ENCODE measurements at places on chromosomes 11 and 22. TPM values are rescaled to one million over a fixed set of nuclear protein-coding genes. Genes with fewer than 3 reads are reported as not detected.

The OR6T1 gene
- not detected for total RNA-seq

The TEX12 gene
- total RNA-seq, result 0.62 TPM

The TYR gene
- total RNA-seq, result not detected

The NDUFA6 gene
- total RNA-seq, result 90.0 TPM

The ETS1 gene
- total RNA-seq, result 1.6 TPM

DNA sequence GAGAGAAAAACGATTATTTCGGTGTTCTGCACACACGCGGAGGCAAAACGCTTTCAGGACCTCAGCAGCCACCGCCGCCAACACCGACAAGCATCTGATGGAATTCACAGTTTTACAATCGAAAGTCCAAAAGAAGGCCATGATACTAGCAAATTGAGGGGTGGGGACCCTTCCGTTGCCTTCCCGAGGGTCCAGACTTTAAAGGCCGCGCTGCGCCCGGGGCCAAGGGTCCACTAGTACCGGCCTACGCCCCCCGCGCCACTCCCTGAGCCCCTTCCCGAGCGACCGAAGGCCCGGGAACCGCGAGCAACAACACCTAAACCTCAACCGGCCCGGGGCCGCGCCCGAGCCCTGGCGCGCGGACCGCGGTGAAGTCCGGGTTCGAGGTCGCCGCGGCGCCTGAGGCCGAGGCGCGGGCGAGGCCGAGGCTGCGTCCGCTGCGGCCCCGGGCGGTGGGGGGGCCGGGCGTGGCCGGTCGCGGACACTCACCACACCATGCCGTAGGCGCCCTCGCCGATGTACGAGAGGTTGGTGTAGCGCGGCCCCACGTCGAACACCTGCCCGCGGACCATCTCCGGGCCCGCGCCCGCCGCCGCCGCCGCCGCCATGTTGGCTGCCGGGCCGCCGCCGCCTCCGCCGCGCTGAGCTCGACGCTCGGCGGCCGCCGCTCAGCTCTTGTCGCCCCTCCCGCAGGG lies 465 bp downstream of the MAPK1 start:
- peak overlapping the region; percentile 55 for H3K4me3 ChIP-seq
- DNase-seq, result peak; percentile 87
- H3K27ac ChIP-seq, result peak overlapping the region; percentile 81
- H3K36me3 ChIP-seq, result peaks cover 29% of the 10 kb centered on the region

GRCh38 chr11:59724066-59724465 lies 10.4 kb upstream of the OR10V1 start:
- no peaks in the 10 kb centered on the region for H3K36me3 ChIP-seq
- no peaks in the 10 kb centered on the region for H3K27me3 ChIP-seq
- no peaks in the 10 kb centered on the region for H3K4me1 ChIP-seq
- H3K4me3 ChIP-seq, result no peak overlapping the region
- no peak overlapping the region for H3K27ac ChIP-seq
- no peak for DNase-seq

DNA sequence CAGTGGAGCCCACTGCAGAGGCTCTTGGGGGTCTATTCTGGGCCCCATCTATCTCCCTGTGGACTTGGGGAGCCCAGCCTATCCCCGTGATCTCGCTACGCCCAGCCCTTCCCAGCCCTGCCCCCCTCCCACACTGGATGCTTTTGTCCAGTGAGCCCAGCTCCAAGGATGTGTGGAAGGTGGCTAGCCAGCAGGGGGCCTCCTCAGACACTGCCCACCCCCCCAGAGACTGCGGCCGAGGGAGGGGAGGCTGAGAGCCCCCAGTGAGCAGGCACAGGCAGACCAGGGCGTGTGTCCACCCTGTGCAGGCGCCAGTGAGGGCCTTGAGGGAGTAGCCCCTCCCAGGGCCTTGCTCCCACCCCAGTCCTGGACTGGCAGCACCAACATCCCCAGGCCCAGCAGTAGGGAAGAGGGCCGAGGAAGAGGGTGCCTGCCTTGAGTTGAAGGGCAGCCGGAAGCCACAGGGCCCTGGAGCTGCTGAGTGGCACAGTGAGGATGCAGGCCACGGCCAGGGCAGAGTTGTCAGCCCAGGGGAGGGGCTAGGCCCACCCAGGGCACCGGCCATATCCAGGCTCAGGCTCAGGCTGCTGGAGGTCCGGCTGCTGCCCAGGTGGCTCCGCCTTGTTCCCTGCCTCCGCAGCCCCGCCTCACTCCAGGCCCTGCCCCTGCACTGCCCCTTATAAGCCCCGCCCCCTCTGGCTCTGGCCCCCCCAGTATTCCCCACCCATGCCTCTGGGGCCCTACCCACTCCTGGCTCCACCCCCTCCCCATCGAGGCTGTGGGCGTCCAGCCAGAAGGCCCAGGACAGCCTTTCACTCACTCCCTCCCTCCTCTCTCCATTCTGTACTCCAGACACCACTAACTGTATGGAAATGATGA lies 28.0 kb downstream of the MOB2 start:
- no peak overlapping the region for H3K27ac ChIP-seq
- peak; percentile 89 for DNase-seq
- H3K4me1 ChIP-seq, result peaks cover 76% of the 10 kb centered on the region

- H3K4me3 ChIP-seq, result no peak overlapping the region
- H3K4me1 ChIP-seq, result peaks cover 20% of the 10 kb centered on the region
- peaks cover 22% of the 10 kb centered on the region for H3K36me3 ChIP-seq
- DNase-seq, result no peak
- H3K27ac ChIP-seq, result no peak overlapping the region
Observed at GRCh38 chr11:118614511-118614910, 7.1 kb downstream of the PHLDB1 start.

GRCh38 chr11:111011275-111011594 lies 234.3 kb upstream of the POU2AF2 start:
- no peak overlapping the region for H3K4me3 ChIP-seq
- H3K4me1 ChIP-seq, result no peaks in the 10 kb centered on the region
- H3K27ac ChIP-seq, result no peak overlapping the region
- no peaks in the 10 kb centered on the region for H3K27me3 ChIP-seq
- DNase-seq, result no peak

DNA sequence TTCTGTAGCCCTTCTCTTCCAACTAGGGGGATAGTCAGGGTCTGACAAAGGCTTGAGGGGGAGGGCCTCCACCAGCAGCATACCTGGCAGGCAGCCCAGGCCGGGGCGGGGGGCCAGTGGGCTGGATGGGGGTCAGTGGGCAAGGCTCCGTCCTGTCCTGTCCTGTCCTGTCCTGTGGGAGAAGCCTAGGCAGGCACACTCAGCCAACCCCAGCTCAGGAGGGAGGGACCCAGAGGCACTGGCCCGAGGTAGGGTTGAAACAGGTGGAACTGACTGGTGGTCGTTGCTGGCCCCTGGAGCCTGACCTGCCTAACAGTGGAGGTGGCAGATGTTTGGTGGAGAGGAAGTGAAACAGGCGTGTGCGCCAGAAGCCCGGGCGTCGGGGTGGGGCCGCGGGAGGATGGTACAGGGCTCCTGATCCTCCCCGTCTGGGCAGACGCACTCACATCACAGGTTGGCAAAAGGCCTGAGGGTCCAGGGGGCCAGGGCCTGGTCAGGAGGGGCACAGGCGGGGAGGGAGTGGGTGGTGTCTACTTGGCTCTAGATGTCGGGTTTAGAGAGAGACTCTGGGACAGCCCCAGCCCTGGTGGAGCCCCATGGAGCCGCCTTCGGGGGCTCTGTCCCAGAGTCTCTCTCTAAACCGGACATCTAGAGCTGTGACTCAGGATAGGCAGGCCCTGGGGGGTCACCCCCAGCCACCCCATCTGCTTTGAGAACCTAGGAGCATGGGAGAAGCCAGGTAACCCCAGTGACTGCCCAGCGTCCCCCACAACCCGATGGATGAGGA lies 32.5 kb upstream of the GRAMD4 start:
- no peak for DNase-seq
- peaks cover 69% of the 10 kb centered on the region for H3K4me1 ChIP-seq
- peaks cover 5% of the 10 kb centered on the region for H3K36me3 ChIP-seq
- no peak overlapping the region for H3K4me3 ChIP-seq

- H3K4me3 ChIP-seq, result peak within 1 kb of the TSS; percentile 53
- H3K27me3 ChIP-seq, result no peaks in the 10 kb centered on the region
- H3K36me3 ChIP-seq, result no peaks in the 10 kb centered on the region
- peak within 1 kb of the TSS; percentile 49 for H3K27ac ChIP-seq
- peaks cover 11% of the 10 kb centered on the region for H3K4me1 ChIP-seq
Observed at GRCh38 chr11:121023848-121024751, at the start of gene TBCEL. Gene TBCEL, plus strand, starts transcription at chr11:121024102. Its CDS starts 21,589 bp downstream, at chr11:121045691.

- peak; percentile 49 for DNase-seq
- peaks cover 44% of the 10 kb centered on the region for H3K36me3 ChIP-seq
- H3K27me3 ChIP-seq, result no peaks in the 10 kb centered on the region
- peak overlapping the region; percentile 77 for H3K4me3 ChIP-seq
- peaks cover 40% of the 10 kb centered on the region for H3K4me1 ChIP-seq
Observed at GRCh38 chr11:134224710-134225664, 516 bp downstream of the VPS26B start.

GRCh38 chr11:35178067-35178805 lies 39.3 kb downstream of the CD44 start:
- no peak overlapping the region for H3K27ac ChIP-seq
- DNase-seq, result no peak

DNA sequence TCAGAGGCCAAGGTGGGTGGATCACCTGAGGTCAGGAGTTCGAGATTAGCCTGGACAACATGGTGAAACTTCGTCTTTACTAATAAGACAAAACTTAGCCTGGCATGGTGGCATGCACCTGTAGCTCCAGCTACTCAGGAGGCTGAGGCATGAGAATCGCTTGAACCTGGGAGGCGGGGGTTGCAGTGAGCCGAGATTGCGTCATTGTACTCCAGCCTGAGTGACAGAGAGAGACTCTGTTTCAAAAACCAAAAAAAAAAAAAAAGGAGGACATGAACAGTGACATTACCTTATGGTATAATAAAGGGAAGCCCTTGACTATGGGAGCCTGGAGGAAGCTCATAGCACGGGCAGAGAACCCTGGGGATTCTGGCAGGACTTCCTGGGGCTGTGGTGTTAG lies 16.5 kb upstream of the PLEKHB1 start:
- H3K27me3 ChIP-seq, result peaks cover 2% of the 10 kb centered on the region
- no peaks in the 10 kb centered on the region for H3K36me3 ChIP-seq
- no peak overlapping the region for H3K4me3 ChIP-seq
- no peak for DNase-seq

All from K562 (cell line).